ENCODE measurements at places on chromosomes 5 and 9. TPM values are rescaled to one million over a fixed set of nuclear protein-coding genes. Genes with fewer than 3 reads are reported as not detected.

DNA sequence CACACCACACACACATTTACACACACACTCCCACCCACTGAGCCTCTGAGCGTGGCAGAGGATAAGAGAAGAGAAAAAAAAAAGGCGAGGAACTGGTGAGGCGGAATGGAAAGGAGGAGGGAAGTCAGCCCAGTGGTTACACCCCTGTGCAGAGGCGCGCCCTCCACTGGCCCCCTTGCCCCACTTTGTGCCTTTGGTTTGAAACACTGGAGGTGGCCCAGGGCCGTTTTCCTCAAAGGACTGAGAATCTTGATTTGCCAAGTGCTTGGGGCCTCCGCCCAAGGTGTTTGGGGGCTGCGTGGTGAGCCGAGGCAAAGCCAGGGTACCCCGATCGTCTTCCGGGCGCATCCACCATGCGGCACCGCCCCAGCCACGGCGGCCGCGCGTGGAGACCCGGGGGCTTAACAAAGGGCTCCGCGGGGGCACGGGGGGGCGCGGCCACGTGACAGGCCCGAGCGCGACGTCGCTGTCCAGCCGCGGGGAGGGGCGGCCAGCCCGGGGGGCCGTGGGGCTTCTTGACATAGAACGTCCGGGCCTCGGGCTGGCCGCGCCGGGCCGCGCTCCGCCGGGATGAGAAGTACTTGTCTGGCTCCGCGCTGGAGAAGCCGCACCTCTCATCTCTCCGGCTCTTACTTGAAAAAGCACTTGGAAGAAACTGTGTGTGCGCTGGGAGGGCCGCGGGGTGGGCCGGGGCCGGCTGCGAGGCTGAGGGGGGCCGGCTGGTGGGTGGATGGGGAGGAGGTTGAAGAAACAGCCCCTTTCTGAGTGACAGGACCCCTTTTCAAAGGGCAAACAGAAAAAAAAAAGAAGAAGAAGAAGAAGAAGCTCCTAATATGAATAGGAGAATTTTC lies 21.0 kb downstream of the NR2F1 start:
- no peak for ATAC-seq

ACTBL2 gene
- not detected for total RNA-seq

CCL28 gene
- total RNA-seq, result 7.0 TPM

- ATAC-seq, result no peak
Observed at GRCh38 chr5:57243286-57244137, 69.7 kb downstream of the GPBP1 start.

DNA sequence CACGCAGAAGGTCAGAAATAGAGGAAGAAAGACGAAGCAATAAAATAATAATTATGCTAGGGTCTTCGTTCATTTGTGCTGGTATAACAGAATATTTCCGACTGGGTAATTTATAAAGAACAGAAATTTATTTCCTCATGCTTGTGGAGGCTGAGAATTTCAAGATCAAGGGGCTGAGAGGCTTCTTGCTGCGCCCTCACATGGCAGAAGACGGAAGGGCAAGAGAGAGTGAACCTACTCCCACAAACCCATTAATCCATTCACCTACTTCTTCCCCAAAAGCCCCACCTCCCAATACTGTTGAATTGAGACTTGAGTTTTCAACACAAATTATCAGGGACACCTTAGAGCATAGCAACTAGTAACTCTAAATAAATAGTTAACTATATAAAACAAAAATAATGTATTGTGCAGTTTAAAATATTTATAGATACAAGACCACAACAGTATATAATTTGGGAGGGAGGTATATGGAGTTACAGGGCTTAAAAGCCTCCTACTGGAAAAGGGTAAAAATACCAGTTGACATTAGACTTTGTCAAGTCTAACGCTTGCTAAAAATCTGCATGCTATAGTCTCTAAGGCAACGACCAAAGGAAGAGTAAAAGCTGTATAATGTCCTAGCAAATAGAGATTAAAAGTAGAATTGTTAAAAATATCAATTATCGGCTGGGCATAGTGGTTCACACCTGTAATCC lies 40.3 kb upstream of the NAA35 start:
- ATAC-seq, result no peak

DNA sequence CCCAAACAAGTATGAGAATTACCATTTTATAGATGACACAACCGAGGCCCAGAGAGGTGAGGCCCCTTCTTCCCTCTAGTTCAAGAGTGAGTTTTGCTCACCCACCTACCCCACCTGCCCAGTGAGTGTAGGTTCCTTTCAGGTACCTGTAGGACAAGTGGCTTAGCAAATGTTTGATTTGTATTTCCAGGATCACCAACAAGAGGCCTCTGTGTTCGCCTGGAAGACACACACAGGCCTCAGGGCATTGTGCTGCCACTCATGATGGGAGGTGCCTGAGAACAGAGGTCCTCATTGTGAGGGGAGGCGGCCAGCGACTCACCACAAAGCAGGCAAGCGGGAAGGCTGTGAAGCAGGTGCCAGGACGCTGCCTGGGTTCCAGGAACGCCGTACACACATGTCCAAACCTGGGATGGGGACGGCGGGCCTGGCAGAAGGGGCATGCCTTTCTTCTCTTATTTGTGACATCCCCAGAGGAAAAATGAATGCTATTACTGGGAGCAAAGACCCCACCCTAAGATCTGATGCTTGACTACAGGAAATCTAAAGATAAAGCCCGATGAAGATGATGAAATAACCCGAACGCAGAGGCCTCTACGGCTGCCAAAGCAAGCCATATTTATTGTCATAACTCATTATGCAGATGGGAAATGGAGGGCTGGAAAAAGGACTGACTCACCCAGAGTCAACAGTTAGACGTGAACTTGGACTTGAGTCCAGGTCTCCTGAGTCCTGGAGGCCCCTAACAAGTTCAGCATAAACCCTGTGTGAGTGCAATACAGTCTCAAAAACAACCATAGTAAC lies 60.2 kb upstream of the SLC25A51 start:
- ATAC-seq, result peak; percentile 72

GRCh38 chr9:119533504-119533903 lies 164.3 kb upstream of the BRINP1 start:
- ATAC-seq, result no peak

DNA sequence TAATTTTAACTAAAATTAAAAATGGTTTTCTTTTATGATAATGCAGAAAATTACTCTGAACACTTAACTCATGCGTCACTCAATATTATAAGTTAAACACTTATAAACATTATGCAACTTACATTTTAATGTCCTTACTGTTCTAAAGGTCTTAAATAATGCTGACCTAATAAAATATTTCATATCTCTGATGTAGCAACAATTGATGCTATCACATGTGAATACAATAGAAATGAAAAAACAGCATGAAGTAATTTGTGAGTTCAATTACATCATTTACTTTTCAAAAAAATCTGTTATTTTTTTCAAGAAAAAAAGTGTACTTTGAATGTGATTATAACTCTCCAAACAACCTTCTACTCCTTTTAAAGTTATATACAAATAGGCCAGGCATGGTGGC lies 26.4 kb upstream of the REEP5 start:
- no peak for ATAC-seq

GRCh38 chr5:72747826-72748225 lies 68.6 kb upstream of the TNPO1 start:
- ATAC-seq, result no peak

DNA sequence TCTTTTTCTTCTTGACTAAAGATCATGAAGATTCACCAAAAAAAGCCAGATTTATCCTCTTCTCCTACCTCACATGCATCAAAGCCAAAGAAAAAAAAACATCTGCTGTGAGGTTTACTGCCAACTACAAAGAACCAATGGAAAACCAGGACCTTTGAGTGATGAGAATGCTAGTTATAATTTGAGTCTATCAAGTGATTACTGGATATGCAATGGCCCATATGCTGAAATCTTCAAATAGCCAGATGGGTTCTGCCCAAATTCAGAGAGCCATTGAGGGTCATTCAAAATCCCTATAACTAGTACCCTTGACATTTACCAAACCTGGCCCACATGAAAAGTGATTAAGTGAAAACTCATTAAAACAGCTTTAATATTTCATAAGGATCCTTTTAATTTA lies 78.4 kb upstream of the ACO1 start:
- no peak for ATAC-seq

DNA sequence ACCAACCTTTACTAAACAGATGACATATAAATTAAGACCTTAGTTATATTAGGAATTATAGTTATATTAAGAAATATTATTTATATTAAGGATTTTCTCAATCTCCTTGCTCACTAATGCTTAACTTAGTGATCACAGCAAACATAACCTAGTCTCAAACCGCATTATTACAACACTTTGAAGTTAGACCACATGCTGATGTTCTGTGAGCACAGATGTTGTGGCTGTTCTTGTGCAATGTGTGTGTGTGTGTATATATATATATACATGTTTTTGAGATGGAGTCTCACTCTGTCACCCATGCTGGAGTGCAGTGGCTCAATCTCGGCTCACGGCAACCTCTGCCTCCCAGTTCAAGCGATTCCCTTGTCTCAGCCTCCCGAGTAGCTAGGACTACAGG lies 20.5 kb downstream of the ELP1 start:
- no peak for ATAC-seq

PTPRD gene
- 8.7 TPM for total RNA-seq

ACSL6 gene
- 0.08 TPM for total RNA-seq

SLCO6A1 gene
- total RNA-seq, result not detected

GRCh38 chr9:6080154-6080716 lies 64.8 kb upstream of the RANBP6 start:
- ATAC-seq, result peak; percentile 95

GRCh38 chr5:114311281-114311680 lies 50.6 kb upstream of the KCNN2 start:
- ATAC-seq, result no peak

GRCh38 chr9:27749838-27750237 lies 176.6 kb upstream of the C9orf72 start:
- no peak for ATAC-seq

GRCh38 chr5:91706785-91707520 lies 323.8 kb upstream of the ARRDC3 start:
- no peak for ATAC-seq

DNA sequence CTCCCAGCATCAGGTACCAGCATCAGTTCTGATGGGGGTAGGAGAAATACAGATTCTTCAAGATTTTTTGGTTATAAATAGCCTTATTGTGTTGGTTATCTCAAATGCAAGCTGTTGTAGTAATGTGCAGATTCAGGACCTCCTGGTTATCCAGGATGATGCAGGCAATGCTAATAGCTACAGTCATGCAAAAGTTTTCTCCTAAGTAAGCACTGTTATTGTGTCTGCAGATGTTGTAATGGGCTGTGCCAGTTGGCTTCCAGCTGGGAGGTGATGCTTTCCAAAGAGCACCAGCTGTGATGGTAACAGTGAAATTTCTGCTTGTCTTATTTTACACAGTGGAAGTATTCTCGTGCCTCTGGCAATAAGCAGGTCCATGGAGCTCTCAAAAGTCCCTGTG lies 719.2 kb upstream of the CTNND2 start:
- no peak for ATAC-seq

DNA sequence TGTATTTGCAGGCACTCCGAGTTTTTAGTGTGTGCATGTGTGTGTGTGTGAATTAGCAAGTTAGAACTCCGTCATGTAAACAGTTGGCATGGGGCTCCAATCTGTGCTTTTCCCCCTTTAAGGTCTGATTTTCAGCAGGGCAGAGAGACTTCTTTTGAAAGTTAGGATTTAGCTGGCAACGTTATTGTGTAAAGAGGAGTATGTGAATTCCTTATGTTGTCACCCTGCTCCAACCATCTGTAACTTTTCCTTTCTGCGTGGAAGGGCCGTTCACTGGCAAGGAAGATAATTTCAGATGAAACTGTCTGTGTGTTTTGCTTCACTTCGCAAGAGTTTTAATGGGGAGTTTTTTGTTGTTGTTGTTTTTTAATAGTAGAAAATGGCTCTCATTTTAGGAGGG lies 332 bp downstream of the SGCD start:
- no peak for ATAC-seq

DNA sequence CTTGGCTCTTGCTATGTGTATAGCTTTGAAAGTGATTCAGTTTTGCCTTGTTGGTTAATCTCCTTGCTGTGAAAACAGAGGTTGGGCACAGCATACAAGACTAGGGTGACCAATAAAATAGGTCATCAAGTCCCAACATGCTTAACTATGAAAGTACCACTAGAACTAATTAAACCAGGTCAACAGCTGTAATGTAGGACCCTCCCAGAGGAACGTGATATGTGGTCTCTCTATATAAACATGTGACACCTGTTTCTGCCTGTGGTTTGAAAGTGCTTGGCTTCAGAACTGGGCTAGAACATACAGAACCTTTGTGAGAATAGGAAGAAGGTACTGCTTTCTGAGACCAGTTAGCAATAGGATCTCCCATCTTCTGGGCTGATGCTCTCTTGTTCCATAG lies 297.1 kb downstream of the FBXL7 start:
- no peak for ATAC-seq

- ATAC-seq, result no peak
Observed at GRCh38 chr5:79225026-79225425, 10.9 kb upstream of the JMY start.

CD180 gene
- 0.24 TPM for total RNA-seq

RANBP3L gene
- total RNA-seq, result 0.16 TPM

DNA sequence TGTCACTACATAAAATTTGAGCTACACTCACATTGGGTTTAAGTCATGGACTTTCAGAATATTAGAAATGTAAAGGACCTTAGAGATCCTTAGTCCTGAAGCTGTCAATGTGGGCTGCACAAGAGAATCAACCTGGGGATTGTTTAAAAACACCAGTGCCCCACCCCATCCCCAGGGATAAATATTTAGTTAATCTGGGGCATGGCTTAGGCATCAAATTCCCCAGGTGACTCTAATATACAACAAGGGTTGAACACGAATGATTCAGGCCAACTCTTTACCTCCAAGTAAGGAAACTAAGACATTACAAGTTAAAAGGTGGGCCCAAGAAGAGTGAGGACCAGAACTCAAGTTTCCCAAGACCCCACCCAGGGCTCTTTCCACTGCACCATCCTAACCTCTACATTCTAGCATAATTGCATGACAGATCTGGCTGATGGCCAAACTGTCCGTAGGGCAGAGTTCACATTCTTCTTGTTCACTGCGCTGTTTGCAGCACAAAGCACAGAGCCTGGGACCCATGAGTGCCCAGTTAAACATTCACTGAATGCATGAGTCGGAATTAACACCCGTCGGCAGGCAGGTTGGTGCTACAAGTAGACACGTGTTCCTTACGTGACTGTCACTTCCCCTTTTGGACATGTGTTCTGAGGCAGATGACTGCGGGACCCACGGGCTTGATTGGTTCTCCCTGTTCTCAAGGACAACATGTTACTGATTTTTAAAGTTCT lies 25.2 kb downstream of the CYFIP2 start:
- peak; percentile 22 for ATAC-seq
